ENCODE measurements at places on chromosomes 12 and 14.

DNA sequence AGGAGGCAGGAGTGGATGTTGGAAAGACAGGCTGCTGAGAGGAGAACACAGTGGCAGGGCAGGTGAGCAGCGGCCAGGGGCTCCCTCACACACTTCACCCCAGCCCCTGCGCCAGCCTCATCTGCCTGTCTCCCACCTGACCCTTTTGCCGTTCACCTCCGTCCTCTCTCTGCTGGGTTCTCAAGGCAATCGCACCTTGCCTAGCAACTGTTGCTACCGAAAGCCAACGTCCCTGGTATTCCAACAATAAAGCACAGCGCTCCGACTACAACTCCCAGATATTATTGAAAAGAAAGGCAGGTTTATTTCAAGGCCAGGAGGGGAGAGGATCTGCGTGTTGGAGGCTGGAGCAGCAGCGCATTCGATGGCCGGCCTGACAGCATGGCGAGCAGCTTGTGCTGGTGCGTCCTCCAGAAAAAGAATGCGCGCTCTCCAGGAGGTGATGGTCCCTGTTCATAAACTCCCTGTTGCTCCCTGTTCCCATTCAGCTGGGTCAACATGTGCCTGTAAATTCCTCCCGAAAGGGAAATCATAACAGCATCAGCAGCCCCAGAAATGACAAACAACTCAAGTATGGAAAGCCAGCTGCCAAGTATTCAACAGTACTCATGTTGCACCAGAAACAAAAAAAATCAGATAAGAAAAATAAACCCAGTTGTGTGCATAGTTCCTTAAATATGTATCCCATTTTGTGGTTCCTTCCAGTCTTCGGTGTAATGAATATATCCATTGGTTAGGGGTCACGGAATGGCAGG, 153.0 kb upstream of the DIO3 start:
- peak; percentile 30 for DNase-seq

DNA sequence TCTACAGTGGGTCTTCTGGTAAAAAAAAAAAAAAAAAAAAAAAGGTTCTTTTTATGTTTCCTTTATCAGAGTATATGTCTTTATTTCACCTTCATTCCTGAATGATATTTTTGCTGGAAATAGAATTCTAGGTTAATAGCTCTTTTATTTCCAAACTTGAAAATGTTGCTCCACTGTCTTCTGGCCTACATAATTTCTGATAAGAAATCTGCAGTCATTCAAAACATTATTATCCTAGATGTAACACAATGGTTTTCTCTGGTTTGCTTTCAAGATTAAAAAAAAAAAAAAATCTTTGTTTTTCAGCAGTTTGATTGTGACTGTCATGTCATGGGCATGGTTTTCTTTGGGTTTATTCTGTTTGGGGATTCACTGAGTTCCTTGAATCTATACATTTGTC, 19.5 kb downstream of the DCP1B start:
- no peak for DNase-seq

DNA sequence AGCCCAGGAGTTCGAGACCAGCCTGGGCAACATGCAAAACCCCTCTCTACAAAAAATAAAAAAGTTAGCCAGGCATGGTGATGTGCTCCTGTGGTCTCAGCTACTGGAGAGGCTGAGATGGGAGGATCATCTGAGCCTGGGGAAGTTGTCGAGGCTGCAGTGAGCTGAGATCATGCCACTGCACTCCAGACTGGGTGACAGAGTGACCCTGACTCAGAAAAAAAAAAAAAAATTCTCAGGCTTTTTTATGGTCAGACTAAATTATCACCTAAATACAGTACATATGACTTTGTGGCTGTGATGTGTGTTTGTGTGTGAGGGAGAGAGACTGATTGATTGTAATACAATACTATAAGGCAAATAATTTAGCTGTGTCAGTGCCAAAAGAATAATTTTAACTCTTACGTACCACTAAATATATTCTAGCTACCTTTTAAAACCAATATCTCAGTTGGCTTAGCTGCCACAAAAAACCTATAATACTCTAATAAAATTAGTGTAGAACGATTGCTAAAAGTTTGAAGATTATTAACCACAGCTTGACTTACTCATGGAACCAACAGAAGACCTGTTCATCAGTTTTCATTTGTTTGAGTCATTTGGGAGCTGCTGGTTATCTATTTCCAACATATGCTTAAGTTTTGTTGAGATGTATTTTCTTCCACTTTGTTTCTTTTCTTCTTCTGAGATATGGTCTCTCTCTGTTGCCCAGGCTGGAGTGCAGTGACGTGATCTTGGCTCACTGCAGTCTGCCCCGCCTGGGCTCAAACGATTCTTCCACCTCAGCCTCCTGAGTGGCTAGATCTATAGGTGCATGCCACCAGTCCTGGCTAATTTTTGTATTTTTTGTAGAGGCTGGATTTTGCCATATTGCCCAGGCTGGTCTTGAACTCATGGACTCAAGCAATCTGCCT, 58.0 kb downstream of the DIP2B start:
- no peak for DNase-seq

DNA sequence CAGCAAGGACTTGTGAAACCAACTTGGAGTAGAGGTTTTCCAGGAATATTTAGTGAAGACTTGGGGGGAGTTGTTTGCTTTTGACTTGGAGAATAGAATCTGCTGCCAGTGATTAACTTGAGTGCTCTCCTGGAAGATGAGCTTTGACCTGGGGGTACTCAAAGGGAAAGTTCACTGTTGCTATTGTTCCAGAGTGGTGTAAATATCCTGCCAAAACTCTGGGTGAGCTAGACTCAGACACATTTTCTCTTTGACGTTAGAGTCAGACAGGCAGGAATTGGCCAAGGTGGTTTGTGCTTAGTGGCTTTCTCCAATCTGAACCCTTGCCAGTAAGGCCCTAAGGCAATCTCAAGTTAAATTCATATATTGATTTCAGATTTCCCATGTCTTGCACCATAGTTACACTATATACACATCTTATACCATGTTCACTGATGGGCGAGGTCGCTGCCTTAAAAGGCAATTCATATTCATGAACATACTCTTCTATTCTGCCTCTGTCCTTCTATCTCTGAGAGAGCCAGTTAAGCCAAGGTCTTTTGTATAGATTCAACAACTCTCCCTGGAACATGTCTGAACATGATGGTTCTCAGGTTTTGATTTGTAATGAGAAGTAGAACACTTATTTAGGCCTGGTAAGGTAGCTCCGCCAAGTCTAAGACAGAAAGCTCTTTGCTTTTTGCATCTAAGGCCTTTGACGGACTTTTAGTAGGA, 204.6 kb upstream of the SLC38A2 start:
- no peak for DNase-seq

GRCh38 chr12:46385438-46385837, 12.9 kb upstream of the SLC38A2 start:
- DNase-seq, result no peak

DNA sequence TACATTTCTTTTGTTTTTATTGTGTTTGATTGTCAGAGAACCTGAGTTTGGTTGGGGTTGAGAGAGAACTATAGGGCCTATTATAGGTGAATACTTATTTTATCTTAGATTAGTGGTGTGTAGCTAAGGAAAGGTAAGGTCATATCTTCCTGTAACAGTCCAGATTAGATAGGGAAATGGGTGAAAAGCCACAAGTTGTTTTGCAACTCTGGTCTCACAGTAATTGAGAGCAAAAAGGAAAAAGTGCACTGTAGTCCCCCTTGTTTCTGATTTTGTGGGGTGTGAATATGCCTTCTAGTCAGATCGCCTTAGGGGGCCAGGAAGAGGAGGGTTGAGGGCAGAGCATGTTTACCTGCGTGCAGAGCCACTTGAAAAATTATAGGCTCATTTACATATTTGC, 8.9 kb downstream of the MSRB3 start:
- DNase-seq, result no peak

DNA sequence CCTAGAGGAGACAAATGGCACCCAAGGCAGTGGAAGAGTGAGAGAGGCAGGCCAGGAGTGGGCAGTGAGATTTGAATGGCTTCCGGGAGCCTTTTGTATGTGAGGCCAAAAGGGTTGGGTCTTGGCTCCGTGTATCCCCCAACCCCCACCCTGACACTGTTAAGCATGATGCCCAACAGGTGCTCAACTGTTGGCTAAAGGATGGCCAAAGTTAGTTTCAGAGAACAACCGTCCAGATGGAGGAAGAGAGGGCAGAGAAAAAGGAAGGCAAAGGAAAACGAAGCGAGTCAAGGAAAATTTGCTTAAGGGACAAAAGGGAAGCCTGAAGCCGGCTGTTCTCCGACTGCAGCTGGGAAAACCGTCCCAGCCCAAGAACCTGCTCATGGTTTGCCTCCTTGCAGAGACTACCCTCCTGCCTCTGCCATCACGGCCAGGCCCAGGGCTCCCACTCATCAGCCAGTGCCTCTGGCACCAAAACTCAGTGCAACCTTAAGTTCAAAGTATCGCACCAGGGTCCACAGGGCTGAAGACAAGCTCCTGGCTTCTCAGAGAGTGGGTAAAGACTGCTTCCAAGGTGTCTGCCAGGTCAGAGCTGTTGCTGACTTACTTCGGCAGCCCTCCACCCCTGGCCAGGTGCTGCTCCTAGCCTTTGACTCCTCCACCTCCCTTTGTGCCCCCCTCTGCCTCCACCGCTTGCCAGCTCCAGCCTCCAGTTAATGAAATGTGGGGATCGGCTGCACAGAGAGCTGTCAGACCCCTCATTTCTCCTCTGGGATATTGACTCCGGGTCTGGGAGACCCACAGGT, 4.2 kb upstream of the C1QL4 start:
- DNase-seq, result no peak

DNA sequence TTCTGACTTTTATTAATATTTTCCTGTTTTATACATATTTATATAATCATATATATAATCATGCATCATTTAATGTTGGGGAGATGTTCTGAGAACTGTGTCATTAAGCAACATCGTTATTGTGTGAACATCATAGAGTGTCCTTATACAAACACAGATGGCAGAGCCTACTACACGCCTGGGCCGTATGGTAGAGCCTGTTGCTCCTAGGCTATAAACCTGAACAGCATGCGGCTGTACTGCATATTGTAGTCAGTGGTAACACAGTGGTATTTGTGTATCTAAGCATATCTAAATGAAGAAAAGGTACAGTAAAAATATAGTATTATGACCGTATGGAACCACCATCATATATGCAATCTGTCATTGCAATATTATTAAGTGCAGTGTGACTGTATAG, 44.7 kb upstream of the BCL7A start:
- no peak for DNase-seq

GRCh38 chr12:47223031-47223847, 143.5 kb upstream of the AMIGO2 start:
- no peak for DNase-seq

- no peak for DNase-seq
Observed at GRCh38 chr14:80560800-80561657, 349.7 kb upstream of the DIO2 start.

- peak; percentile 91 for DNase-seq
Observed at GRCh38 chr12:66107451-66107915, 23.1 kb downstream of the LLPH start.

- no peak for DNase-seq
Observed at GRCh38 chr14:35341454-35341750, 49.2 kb downstream of the PSMA6 start.

- no peak for DNase-seq
Observed at GRCh38 chr12:129296671-129297070, 443.4 kb downstream of the GLT1D1 start.

GRCh38 chr12:3277306-3277943, 200.2 kb downstream of the TSPAN9 start:
- no peak for DNase-seq

GRCh38 chr12:20950248-20950647, 139.7 kb downstream of the SLCO1B3 start:
- DNase-seq, result no peak

GRCh38 chr14:76346391-76347160, 29.4 kb upstream of the ESRRB start:
- DNase-seq, result no peak

- DNase-seq, result no peak
Observed at GRCh38 chr12:92382383-92382878, 236.8 kb upstream of the BTG1 start.

DNA sequence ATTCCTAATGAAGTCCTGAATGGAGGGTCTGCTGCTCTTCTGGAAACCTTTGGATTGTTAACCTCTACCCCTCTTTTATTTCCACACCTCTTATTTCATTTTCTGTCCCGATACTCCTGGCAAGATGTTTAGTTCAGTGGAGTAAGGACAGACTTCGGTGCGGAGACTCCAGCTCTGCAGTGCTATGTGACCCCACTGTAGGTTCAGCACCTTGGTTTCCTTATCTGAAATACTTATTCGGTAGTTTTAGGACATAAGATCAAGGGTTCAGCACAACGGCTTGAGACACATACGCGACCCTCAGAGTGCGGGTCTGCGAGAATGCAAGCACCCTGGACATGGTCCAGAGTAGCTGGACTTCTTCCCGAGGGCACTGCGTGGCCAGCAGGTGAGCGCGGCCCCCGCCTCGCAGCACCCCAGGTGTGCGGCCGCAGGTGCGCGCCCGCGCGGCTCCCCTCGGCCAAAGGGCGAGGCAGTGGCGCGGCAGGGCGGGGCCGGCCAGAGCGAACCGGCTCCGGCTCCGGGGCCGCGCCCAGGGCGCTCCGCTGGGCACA, 465 bp upstream of the FGD4 start:
- no peak for DNase-seq

- DNase-seq, result no peak
Observed at GRCh38 chr14:91925001-91925726, 22.3 kb downstream of the FBLN5 start.

GRCh38 chr12:103105971-103106597, 148.6 kb downstream of the ASCL1 start:
- DNase-seq, result no peak

DNA sequence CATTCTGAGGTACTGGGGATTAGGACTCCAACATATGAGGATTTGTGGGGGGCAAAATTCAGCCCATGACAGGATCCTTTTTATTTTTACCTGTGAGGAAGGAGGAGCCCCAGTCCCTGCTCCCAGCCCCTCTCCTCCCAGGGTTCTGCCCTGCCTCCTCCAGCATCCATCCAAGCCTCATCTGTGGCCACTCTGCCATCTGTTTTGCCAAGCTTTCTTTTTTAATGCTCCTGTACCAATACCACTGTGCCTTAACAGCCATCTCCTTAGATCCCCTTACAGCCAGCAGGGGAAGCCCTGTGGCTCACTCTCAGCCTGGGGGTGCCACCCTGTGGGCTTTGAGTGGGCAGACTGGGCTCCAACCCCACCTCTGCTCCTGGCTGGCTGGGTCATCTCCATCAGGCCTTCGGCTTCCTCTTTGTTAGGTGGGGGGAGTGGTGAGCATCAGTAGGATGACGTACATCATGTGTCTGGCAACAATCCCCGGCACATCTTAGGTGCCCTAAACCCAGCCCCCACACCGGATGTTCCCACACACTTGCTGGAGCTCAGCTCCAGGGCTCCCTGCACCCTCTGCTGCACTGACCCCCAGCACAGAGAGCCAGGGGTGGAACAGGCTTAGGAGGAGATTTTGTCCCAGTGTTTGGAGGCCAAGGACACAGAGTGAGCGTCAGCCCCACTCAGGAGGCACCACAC, 40.2 kb downstream of the CYP46A1 start:
- no peak for DNase-seq

All from fibroblast of the conjunctiva (primary cell).